Occipital lobe (tissue), 3 donors: ENCODE measurements at places on chromosomes 7 and 10. TPM values are rescaled to one million over a fixed set of nuclear protein-coding genes. Genes with fewer than 3 reads are reported as not detected.

PRKCQ gene
- 1.4 TPM for total RNA-seq

NEBL gene
- 61.1 TPM for total RNA-seq

GRCh38 chr7:44858161-44858560 lies 10.3 kb upstream of the H2AZ2 start:
- no peak for DNase-seq

- DNase-seq, result no peak
These were observed 278.1 kb downstream of the TCERG1L start for GRCh38 chr10:131033166-131034085.

DNA sequence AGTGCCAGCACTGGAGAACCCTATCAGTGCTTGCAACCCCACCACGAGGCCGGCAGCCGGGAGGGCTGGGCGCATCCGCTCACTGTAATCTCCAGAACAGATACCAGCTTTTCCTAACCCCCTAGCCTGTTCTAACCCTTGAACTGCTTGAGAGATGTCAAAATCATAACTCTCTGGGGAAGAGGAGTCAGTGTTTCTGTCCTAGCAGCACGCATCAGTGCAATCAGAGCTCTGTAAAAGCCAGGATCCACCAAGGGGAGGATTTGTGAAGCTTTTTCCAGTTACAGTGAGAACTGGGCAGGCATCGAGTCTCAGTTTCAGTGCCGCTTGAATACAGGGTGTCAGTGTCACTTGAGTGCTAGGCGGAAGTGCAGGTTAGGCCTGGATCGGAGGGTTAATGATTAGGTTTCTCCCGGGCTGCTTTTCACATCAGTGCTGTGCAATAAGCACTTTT lies 104.5 kb upstream of the INSYN2A start:
- no peak for DNase-seq

- DNase-seq, result no peak
These were observed 3.7 kb downstream of the ANXA11 start for GRCh38 chr10:80201608-80202141.

- DNase-seq, result no peak
These were observed 157.4 kb downstream of the ST7 start for GRCh38 chr7:117110480-117111315.

- DNase-seq, result no peak
These were observed 126.4 kb downstream of the DNAJB6 start for GRCh38 chr7:157463245-157463644.

DNA sequence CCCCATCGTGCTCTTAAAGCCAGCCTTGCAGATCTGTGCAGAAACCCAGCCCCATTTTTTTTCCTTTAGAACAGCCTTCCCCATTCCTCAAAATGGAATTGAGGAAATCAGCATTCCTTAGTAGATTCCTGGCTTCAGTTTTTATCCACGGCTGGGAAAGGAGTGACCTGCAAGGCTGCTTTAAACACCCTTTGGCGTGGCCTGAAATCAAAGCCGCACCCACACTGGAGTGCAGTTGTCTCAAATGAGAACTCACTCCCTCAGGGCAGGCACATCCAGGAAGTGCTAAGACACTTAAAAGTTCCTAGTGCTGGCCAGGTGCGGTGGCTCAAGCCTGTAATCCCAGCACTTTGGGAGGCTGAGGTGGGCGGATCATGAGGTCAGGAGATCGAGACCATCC lies 34.8 kb downstream of the HTR5A start:
- no peak for DNase-seq

GRCh38 chr10:47243791-47244190 lies 56.2 kb upstream of the GDF10 start:
- DNase-seq, result no peak

NRP1 gene
- 91.9 TPM for total RNA-seq

- no peak for DNase-seq
These were observed 14.2 kb downstream of the EBF3 start for GRCh38 chr10:129949891-129950291.

DNAH11 gene
- total RNA-seq, result 1.1 TPM

DNA sequence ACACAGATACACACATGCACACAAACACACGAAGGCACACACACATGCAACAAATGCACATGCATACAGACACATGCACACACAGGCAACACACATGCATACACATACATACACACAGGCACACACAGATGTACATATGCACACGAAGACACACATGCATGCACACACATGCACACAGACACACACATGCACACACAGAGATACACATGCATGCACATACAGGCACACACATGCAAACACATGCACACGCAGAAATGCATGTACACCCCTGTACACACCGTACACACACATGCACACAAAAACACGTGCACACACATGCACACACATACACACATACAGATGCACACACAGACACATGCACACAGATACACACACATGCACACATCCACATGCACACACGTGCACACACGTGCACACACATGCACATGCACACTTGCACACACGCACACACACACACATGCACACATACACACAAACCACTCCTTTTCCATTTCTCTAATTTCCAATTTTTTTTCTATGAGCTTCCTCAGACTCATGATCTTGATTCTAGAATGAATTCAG lies 63.3 kb upstream of the CCZ1B start:
- DNase-seq, result no peak

- no peak for DNase-seq
These were observed 41.1 kb upstream of the MTPAP start for GRCh38 chr10:30390207-30390606.

GRCh38 chr7:96330193-96330592 lies 8.3 kb upstream of the SLC25A13 start:
- DNase-seq, result no peak

- no peak for DNase-seq
These were observed 17.2 kb downstream of the SAP25 start for GRCh38 chr7:100556541-100556940.

SLC39A12 gene
- 2.2 TPM for total RNA-seq

DNA sequence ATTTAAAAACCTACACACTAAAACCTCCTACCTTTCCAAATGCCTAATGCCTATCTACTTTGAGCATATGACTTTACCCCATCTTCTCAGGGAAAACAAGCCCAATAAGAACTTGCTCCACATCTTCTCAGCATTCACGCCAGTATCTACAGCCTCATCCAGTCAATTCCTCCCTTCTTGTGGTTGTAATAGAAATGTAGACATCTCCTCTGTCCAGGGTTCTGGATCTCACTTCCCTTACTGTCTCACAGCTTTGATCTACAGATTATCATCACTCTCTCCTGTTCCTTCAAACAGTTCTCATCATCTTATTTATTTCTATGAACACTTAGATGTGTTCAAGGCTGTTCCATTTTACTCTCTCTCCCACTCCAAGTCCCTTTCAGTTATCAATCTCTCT lies 70.4 kb upstream of the NOBOX start:
- DNase-seq, result no peak

CPN1 gene
- total RNA-seq, result not detected

GRCh38 chr7:44574287-44574872 lies 672 bp upstream of the DDX56 start:
- DNase-seq, result no peak

DNA sequence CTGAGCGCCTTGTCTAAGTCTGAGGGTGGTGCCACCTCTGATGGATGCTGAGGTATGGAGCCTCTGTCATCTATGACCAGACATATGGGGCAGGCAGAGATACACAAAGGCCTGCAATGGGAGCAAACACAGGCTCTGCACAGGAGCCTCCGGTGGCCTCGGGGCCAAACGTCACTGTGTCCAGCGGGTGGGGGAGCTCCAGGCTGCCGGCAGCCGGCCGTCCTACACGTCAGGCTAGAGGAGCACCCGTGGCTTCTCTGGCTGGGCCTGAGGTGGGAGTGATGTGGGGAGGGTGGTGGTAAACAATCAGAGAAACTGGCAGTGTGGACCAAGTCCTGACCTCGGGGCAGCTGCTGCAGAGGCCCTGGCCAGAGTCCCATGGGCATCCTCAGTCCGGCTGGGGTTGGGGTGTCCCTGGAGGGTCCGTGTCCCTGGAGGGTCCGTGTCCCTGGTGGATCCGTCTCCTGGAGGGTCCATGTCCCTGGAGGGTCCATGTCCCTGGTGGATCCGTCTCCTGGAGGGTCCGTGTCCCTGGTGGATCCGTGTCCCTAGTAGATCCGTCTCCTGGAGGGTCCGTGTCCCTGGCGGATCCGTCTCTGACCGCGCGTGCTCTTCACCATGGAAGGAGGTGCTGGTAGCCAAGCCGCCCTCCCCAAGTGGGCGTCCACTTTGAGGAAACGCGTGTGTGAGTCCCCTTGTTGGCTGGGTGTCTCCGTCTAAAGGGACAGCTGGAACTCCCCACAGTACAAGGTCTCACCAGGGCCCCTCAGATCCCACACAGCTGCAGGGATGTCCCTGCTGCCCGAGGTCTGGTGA lies 24.2 kb upstream of the FAM20C start:
- DNase-seq, result no peak

GRCh38 chr7:156003220-156004162 lies 191.2 kb upstream of the SHH start:
- DNase-seq, result no peak

DNA sequence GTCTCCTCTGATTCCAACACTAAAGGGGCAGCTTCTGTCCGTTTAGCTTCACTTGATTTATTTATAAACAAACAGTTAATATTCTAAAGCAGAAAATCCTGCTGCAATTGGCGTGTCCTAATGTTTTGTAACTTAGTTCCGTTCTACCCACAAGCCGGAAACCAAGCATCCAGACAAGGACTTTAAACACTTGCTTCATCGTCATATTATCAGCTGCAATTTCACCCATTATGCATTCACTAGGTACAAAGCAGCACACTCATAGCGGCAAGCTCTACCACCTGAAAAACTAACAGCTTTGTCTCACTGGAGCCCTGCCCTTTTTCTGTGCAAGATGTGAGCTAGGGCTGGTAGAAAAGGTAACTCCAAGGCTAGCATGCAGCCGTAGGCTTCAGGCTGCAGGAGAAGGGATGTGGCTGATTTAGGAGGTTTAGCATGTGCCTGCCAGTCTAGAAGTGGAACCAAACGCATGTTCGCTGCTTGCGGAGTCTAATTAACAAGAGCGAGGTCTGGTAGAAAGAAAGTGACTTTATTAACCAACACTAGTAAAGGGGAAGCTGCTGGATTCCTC lies 43.7 kb upstream of the BPGM start:
- DNase-seq, result no peak

GRCh38 chr7:122046402-122046801 lies 97.6 kb downstream of the AASS start:
- DNase-seq, result no peak

DNA sequence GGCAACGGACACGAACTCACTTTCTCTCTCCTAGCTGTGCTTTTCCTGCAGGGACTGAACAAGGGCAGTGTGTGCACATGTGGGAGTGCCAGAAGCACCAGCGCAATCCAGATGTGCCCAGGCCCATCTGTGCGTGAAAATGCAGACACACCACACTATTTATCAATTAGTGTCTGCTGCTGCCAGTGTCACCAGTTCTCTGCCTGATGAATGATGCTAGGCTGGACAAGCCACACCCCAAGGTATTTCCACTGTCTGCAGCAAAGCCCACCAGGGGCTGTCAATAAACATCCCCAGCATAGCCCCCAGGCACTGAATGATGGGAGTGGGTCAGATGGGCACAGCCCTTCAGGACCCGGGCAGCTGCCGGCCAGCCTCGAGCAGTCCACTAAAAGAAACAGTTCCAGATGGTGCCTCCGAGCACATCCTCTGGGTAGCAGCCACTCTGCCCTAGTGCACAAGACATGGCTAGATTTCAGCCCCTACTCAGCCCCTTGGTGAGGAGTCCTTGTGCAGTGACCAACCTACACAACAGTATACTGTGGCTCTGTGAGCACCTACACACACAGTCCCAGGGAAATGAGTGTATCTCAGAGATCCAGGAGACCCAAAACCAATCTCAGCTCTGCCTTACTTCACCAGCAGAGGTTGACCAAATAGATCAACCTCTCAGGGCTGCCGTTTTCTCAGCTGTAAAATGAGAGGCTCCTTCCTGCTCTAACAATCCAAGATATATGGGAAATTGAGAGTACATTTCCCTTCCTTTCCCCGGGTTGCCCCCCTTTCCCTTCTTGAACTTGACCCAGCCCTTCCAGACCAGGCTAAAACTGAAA lies 314.7 kb downstream of the PLXNA4 start:
- no peak for DNase-seq

- no peak for DNase-seq
These were observed 36.6 kb upstream of the CYP2C19 start for GRCh38 chr10:94725871-94726270.

VPS26A gene
- total RNA-seq, result 56.6 TPM

PILRA gene
- total RNA-seq, result 1.1 TPM

UCN3 gene
- not detected for total RNA-seq

- no peak for DNase-seq
These were observed 6.0 kb upstream of the ELFN1 start for GRCh38 chr7:1663857-1664651.

SFTPA1 gene
- total RNA-seq, result 0.16 TPM

DNA sequence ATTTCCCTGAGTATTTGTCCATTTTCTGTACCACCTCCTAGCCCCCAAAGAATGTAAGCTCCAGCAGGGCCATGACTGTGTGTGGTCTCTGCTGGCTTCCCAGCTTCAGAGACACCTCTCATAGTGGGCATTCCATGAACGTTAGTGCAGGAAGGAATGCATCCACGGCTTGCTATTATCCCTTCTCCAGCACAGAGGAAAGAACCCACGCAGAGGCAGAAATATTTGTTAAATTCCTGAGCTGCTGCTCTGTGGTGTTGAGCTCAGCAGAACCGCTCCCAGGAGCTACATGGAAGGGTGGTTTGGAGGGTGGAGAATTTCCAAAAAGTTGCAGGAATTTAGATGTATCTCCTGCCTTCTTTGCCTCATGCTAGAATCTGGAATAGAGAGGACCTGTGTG lies 275.2 kb downstream of the POU6F2 start:
- DNase-seq, result no peak

BICC1 gene
- total RNA-seq, result 7.6 TPM

DNA sequence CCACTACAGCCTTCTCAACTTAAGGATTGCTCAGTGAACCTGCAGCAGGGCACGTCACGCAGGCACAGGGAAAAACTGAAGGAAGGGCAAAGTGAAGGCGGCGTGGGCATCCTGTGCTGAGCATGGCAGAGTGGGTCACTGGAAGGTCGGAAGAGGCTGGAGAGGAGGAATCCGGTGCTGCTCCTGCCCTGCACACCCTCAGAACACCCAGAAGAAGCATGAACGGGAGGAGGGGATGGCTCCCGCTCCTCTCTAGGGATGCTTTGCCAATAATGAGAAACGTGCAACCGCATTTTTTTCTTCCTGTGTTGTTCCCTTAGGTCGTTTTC lies 175.1 kb downstream of the TNS3 start:
- DNase-seq, result no peak

DNA sequence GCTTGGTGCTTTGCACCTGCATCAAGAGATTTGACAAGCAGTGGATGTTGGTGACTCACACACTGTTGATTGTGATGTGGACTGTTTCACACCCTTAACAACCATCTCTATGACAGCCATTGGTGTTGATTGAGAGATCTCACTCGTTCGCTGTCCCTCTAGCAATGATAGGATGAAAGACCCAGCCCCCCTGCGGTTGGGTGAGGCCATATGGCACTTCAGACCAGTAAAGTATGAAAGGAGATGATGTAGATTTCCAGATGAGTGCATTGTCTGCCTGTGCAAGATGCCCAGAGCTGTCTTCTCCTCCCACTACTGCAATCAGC lies 138.7 kb upstream of the PRR15 start:
- no peak for DNase-seq

GRCh38 chr7:38427279-38427955 lies 154.0 kb upstream of the TARP start:
- no peak for DNase-seq

PLAC9 gene
- 1.6 TPM for total RNA-seq

CNTNAP2 gene
- total RNA-seq, result 37.3 TPM

CDC14C gene
- total RNA-seq, result 0.31 TPM

ZNF425 gene
- total RNA-seq, result 5.1 TPM
